Retinal pigment epithelial cell (primary cell): ENCODE measurements at places on chromosomes 6 and 20.
A peak's percentile ranks its signal among the peaks of the same experiment; 100 is the strongest.

DNA sequence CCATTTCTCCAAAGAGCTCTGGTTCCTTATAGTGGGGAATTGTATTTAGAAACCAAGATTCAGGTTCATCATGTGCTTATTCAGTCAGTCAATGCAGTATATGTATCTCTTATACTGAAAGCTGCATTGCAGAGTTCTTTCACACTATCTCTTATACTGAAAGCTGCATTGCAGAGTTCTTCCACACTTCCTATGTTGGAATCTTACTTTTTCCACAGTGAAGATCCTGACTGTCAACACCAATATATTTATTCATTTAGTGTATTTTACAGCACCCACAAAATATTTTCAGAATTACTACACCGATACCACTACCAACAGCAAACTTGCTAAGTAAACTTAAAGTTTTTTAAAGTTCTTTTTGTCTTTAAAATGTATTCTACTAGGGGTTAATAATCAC, 349.3 kb upstream of the MMS22L start:
- DNase-seq, result no peak

DNA sequence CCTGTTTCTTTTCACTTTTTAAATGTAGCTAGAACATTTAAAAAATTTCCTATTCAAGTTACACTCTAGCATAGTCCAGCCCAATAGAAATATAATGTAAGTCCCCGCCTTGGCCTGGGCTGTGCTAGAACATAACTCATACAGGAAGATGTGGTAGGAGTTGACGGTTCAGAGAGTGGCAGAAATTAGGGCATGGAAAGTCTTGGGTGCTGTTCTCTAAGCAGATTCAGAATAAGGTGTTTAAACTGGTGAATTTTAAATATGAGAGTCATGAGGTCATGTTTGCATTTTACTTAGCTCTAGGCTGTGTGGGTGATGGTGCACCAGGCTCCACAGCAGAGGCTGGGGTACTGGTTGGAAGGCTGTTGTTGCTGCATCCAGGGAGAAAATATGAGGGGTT, 256.5 kb downstream of the FARS2 start:
- DNase-seq, result no peak

DNA sequence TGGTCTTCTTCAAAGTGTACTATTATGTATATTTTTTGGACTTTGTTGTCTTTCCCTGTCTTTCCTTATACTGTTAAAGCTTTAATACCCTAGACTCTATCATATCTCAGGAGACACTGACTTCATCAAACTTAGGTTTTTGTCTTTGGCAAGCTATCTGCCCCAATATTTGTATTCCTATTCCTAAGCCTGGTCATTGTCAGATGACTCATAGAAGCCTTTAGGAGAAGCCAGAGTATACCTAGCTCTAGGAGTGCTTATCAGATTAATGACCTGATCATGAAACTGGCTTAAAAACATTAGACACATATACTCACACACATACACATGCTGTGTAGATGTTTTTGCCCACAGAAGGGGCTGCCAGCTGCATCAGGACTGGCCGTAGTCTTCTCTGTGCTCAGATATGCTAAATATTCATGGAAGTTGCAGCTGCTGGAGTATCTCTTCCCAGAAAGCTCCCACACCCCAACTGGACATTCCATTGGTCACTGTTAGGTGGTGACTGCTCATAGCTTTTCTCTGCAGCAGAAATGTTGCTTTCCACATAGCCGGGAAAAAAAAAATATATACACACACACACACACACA, 102.0 kb downstream of the ANKS1A start:
- DNase-seq, result no peak

- DNase-seq, result peak; percentile 61
These were observed 100.0 kb upstream of the CITED2 start for GRCh38 chr6:139474145-139475108.

DNA sequence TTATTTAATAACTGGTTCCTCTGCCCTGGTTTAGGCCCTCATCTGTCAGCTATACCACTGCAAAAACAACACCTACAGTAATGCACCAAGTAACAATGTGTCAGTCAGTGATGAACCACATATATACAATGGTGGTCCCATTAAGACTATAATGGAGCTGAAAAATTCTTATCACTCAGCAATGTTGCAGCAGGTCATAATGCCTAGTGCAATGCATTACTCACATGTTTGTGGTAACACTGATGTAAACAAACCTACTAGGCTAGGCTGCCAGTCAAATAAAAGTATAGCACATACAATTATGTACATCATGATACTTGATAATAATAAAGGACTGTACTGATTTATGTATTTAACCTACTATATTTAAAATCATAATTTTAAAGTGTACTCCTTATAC, 31.3 kb downstream of the RARS2 start:
- DNase-seq, result no peak

- no peak for DNase-seq
These were observed 45.6 kb upstream of the CD93 start for GRCh38 chr20:23131766-23132165.

GRCh38 chr20:8368670-8369069, 236.6 kb downstream of the PLCB1 start:
- no peak for DNase-seq

DNA sequence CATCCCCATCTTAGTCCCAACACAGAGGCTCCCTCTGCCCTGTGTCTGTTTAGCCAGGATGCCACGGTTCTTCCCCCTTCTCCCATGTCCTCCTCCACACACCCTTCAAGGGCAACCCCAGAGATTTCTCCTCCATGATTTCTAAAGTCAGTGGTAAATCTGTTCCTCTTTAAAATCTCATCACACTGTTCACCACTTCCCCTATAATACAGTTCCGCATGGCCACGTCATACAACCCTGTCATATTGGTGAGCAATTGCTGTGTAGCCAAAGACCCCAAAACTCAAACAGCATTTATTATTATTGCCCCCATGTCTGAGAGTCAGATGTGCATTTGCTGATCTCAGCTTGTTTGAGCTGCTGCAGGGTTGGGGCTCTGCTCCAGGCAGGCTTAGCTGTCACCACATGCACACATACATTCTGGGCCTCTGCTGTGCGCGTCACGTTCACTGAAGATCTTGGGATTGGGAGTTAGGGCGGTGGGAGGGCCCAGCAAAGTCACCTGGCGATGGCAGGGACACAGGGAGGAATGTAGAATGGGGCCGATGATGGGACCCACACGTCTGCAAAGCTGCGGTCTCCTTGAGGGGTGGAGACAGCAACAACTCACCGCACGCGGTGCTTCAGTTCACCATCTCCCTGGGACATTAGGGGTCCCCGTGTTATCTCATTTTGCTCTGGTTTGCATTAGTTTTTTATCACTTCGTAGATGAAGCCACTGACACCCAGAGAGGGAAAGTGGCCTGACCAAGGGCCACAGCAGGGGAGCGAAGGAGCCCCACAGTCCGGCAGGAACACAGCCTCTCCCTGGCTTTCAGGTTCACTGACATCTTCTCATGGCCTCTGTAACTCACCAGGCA, 36.9 kb upstream of the CD93 start:
- no peak for DNase-seq

GRCh38 chr20:9458138-9458796, 56.1 kb upstream of the LAMP5 start:
- DNase-seq, result no peak

- no peak for DNase-seq
These were observed 917.8 kb upstream of the ADGRB3 start for GRCh38 chr6:67717281-67717680.

DNA sequence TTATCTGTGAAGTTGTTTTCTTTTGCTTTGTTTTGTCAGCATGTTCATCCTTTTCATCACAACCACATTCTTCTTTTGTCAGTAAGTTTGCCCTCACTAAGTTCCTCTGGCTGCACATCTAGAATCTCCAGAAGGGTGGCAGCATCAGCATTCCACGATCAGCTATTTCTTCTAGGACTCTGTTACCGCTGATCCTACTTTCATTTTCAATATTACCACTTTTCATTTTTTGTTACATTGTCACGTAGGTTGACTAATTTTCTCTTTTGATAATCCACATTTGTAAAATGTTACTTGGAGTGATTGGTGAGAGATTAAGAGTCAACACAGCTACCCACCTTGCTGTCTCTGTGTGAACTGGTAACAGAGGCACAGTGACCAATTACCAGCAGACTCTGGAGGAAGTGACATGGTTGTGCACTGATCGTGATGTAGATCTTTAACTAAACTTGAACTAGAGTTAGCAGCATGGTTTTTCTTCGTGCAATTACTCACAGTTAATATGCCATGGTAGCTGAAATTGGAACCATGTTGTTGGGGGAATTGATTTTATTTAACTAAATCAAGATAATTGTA, 307.9 kb upstream of the SLC35B3 start:
- DNase-seq, result no peak

GRCh38 chr20:41854765-41855164, 236.6 kb upstream of the CHD6 start:
- DNase-seq, result no peak

- DNase-seq, result no peak
These were observed 37.3 kb downstream of the PSMG4 start for GRCh38 chr6:3296078-3296477.

DNA sequence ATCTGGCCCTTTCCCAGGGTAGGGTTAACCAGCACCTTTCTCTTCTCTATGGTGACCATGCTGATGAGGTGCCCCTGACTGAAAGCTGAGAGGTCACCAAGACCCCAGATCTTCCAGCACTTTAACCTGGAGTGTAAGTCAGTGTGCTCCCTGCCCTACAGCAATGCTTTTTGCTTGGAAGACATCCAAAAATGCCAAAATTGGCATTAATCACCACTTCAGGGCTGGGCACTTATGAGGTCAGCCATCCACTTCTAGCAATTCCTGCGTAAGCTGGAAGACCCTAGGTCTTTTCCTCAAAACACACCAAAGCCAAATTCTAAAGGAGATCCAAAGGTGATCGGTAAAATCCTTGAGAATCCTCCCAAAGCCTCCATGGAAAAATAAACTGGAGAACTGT, 81.2 kb upstream of the LOC128125822 start:
- no peak for DNase-seq

DNA sequence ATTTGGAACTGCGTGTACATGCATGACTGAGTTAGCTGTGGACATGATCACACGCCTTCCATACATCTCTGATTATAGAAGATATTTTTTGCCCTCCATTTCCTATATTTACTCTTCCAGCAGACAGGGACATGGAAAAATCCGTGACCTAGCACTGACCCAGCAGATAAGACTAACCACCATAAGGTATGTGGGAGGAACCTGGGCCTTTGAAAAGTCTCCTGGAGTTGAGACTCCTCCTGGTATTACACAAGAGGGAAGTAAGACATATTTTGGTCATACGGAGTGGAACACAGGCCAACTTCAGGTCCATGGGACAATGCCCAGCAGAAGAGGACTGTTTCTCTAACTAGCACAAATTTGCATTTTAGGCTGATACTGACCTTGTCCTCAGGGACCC, 13.7 kb upstream of the SIRPB1 start:
- DNase-seq, result no peak

DNA sequence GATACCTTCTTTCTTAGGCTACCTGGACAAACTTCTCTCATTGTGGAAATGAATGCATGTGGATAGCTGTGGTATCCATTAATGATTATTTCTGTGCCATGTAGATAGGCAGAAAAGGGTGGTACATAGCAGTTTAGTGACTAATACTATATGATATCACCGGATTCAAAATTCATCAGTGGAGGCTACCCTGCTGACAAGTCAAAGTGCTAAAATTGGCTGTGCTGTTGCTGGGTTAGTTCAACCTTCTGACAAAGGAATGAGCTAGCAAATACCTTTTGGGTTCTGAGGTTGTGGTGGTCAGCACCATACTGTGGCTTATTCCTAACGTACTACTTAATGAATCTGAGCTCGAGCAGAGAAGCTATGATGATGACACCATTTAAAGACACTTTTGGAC, 109.1 kb downstream of the TFAP2B start:
- peak; percentile 28 for DNase-seq

GRCh38 chr20:35215066-35215956, 11.2 kb upstream of the MMP24 start:
- no peak for DNase-seq

- DNase-seq, result peak; percentile 22
These were observed 19.7 kb downstream of the BTN2A1 start for GRCh38 chr6:26477426-26477825.

GRCh38 chr6:105041880-105042279, 85.0 kb downstream of the LIN28B start:
- DNase-seq, result peak; percentile 24
